ENCODE measurements at places on chromosomes 1 and 21. TPM values are rescaled to one million over a fixed set of nuclear protein-coding genes. Genes with fewer than 3 reads are reported as not detected.

- no peaks in the 10 kb centered on the region for H3K36me3 ChIP-seq
- peaks cover 9% of the 10 kb centered on the region for H3K4me1 ChIP-seq
- H3K27ac ChIP-seq, result no peak overlapping the region
- H3K27me3 ChIP-seq, result no peaks in the 10 kb centered on the region
- no peak for DNase-seq
- H3K4me3 ChIP-seq, result no peak overlapping the region
These were observed 541.3 kb downstream of the DPYD start for GRCh38 chr1:97379387-97380075.

DNA sequence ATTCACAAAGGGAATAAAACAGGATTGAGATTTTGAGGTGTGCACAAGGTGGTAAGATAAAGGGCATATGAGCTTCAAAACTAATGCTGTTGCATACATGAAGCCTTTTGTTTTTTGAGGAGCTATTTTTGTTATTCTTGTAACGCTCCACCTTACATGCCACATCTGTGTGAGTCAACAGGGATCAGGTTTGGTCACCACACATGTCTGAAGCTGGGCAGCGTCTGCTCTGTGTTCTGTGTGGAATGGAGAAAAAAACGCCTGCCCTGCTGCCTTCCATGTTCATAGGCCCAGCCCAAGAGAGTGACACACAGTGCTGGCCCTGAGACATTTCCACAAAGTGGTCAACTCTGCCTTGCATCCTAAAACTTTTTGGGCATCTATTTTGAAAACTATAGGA, 67.7 kb downstream of the MPZL1 start:
- no peaks in the 10 kb centered on the region for H3K36me3 ChIP-seq
- no peaks in the 10 kb centered on the region for H3K27me3 ChIP-seq
- no peaks in the 10 kb centered on the region for H3K4me1 ChIP-seq
- no peak for DNase-seq

The MAN1A2 gene
- total RNA-seq, result 41.6 TPM

DNA sequence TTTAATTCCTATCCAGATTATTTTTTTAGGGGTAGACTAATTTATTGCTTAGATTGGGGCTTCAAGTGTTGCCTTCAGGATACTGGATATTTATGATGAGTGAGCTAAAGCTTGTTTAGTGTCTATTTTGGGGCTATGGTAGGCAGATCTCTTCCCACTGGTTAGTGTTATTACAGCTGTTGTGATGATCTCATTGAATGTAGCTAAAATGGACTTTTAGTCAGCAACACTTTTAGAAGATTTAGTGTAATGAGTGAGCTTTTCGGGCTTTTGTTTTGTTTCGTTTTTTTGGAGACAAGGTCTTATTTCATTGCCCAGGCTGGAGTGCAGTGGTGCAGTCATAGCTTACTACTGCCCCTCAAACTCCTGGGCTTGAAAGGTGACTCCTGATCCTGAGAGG, 14.2 kb downstream of the THRAP3 start:
- no peak overlapping the region for H3K4me3 ChIP-seq
- no peak overlapping the region for H3K27ac ChIP-seq
- DNase-seq, result no peak
- H3K4me1 ChIP-seq, result peaks cover 25% of the 10 kb centered on the region
- no peaks in the 10 kb centered on the region for H3K36me3 ChIP-seq
